ENCODE measurements at places on chromosomes 7 and 10. TPM values are rescaled to one million over a fixed set of nuclear protein-coding genes. Genes with fewer than 3 reads are reported as not detected.
A peak's percentile ranks its signal among the peaks of the same experiment; 100 is the strongest.

DNA sequence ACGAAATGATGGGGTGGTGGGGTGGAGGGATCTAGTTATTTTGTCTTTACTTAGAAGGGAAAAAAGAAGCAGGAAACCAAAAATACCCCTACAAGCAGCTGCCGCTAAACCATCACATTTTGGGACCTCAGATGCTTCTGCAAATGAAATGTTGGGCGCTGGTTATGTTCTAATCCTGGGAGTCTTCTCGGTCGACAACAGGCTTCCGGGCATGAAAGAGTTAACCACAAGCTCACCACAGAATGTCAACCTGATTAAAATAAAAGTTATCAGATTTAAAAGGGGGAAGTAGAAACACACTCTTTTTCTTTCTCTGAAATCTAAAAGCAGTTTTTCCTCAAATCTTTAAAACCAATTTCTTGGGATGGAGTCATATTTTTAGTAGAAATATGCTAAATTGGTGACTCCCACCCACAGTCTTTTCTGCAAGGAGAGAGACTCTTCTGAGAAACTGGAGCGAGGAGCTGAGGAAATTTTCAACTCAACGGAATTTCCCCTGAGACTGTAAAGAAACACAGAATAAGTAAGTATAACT is 16.8 kb downstream of the IL2RA start:
- H3K4me3 ChIP-seq = no peak overlapping the region
- H3K27ac ChIP-seq = no peak overlapping the region
- no peaks in the 10 kb centered on the region for H3K36me3 ChIP-seq
- no peak for DNase-seq
- peaks cover 14% of the 10 kb centered on the region for H3K4me1 ChIP-seq

DNA sequence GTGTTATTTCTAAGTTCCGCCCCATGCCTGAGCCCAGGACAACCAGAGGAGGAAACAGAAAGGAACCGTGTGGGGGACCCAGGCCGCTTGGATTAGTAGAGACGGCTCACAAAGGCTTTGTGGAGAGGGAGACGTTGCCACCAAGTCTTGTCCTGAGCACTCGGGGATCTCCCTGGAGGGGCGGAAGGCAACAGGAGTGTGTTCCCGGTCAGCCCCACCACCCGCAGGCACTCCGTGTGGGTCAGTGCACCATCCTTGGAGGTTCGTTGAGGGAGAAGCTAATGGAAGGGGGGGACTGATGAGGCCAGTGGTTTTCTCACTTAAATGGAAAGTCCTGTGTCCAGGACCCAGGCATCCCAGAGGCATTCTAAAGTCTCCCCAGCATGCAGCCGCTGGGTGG is 26.7 kb upstream of the EN2 start:
- peak; percentile 22 for DNase-seq
- peaks cover 42% of the 10 kb centered on the region for H3K27me3 ChIP-seq
- H3K36me3 ChIP-seq = no peaks in the 10 kb centered on the region
- no peaks in the 10 kb centered on the region for H3K4me1 ChIP-seq
- H3K4me3 ChIP-seq = no peak overlapping the region

DNA sequence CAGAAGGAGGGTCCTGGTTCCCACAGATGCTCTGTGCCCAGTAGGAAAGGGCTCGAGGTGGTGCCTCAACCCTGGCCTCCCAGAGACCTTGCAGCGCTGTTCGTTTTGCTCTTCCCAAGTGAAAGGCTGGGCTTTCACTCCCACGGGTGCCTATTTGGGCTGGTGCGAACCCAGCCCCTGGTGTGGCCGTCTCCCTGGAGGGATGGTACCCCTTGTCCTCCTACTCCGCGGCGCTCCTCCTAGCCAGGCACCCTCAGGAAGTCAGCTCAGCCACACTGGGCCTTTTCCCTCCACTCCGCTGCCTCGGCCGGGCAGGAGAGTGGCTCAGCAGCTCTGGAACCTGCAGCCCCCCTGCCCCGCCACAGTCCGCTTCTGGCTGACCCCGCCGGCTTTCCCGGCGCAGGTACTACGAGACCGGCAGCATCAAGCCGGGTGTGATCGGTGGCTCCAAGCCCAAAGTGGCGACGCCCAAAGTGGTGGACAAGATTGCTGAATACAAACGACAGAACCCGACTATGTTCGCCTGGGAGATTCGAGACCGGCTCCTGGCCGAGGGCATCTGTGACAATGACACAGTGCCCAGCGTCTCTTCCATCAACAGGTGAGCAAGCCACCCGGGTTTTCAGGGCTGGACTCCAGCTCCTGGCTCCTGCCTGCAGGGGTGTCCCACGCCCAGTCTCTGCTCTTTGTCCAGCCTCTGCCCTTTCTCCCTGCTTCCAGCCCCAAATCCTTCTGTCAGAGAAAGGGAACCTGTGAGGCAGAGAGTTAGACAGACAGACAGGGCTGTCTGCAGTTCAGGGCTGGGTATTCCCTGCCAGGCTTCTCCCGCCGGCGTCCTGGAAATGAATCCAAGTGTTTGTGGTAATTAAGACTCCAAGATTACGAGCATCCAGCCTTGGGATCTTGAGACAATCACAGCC is 5.2 kb downstream of the PAX2 start:
- no peak overlapping the region for H3K27ac ChIP-seq
- H3K4me1 ChIP-seq = peaks cover 12% of the 10 kb centered on the region
- H3K27me3 ChIP-seq = peaks cover 99% of the 10 kb centered on the region
- no peak overlapping the region for H3K4me3 ChIP-seq

DNA sequence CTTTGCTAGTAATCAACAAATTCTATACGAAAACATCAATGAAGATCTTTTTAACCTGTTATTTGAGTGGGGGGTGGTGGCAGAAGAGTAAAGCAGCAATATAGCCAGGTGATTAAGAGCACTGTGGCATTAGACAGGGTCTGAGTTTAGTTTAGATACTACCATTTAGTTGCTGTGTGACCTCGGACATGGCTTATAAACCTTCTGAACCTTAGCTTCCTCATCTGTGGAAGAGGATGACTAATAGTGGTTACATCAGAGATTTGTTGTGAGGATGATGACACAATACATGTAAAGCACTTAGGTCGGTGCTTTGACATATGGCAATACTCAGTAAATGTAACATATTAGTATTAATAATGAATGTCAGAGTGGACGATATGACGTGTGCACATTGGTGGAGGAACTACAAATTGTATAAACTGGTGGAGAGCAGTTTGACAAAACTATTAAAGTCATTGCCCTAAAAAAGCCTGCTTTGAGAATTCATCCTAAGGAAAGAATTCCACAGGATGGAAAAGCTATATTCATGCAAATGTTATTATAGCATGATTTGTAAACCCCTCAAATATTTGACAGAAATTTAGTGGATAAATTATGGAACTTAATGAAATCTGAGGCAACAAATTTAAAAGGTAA is 24.3 kb downstream of the SPAG6 start:
- H3K27me3 ChIP-seq = no peaks in the 10 kb centered on the region
- no peak overlapping the region for H3K27ac ChIP-seq
- H3K36me3 ChIP-seq = no peaks in the 10 kb centered on the region
- H3K4me1 ChIP-seq = no peaks in the 10 kb centered on the region
- H3K4me3 ChIP-seq = no peak overlapping the region

GRCh38 chr10:113322843-113323242 is 230.0 kb upstream of the HABP2 start:
- peak; percentile 58 for DNase-seq
- H3K36me3 ChIP-seq = no peaks in the 10 kb centered on the region
- no peaks in the 10 kb centered on the region for H3K27me3 ChIP-seq

DNA sequence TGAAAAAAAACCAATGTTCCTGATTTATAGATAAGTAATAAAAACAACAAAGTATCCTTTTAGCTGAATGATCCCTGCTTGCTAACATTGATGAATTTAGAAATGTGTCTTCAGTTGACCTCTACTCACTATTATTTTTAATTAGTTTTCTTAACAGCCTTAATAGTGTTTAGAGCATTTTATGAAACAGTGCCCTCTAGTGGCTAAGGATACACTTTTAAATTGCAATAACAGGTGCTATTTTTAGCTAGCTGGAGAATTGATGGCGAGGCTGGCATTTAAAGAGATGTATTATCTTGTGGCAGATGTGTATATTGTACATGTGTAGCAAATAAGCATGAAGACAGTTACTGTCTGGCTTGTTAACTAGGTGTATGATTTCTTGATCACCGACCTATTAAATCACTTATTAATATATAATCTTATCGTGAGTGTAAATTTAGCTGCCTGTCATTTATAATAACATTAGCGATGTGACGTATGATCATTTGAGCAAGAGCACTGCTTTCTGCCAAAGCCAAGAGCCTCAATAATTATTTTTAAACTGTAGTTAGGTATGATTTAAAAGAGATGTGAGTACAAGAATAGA is 451.9 kb downstream of the DPP6 start:
- no peak for DNase-seq
- H3K27ac ChIP-seq = no peak overlapping the region
- H3K4me1 ChIP-seq = no peaks in the 10 kb centered on the region
- no peaks in the 10 kb centered on the region for H3K27me3 ChIP-seq

Gene CYP3A7
- 0.21 TPM for total RNA-seq

DNA sequence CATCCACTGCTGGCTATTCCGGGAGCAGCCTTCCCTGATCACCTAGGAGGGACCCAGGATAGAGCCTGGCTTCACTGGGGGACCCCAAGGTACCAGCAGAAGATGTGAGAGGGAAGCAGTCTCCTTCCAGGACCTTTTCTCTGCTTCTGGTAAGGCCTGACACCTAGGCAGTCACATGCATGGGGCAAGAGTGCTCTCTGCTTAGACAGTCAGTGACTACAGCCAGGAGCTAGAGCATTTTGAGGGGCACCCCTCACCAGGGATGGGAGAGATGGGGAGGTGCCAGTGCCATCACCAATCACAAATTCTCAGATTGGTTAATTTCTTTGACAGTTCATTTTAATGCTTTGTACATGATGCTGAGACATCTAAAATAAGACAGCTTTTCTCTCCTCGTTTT is 13.9 kb upstream of the ADO start:
- no peak overlapping the region for H3K27ac ChIP-seq
- H3K27me3 ChIP-seq = no peaks in the 10 kb centered on the region
- H3K4me1 ChIP-seq = no peaks in the 10 kb centered on the region

DNA sequence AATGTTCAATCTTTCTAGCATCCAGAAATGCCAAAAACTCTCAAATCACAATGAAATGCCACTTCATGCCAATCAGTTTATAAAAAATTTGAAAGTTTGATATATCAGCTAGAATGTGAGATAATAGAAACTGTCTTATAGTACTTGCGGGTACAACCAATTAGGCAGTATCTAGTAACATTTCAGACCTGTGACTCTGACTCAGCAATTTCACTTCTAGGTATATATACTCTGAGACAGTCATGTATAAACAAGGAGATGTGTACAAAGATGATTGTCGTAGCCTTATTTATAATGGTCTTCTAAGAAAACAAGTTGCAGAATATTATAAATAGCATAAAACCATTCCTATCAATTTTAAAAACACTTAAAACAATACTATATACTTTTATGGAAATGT is 252.3 kb upstream of the PODXL start:
- H3K27me3 ChIP-seq = peaks cover 7% of the 10 kb centered on the region
- H3K27ac ChIP-seq = no peak overlapping the region
- DNase-seq = no peak
- H3K36me3 ChIP-seq = no peaks in the 10 kb centered on the region

- peaks cover 32% of the 10 kb centered on the region for H3K36me3 ChIP-seq
- H3K4me1 ChIP-seq = no peaks in the 10 kb centered on the region
- no peak overlapping the region for H3K27ac ChIP-seq
- no peaks in the 10 kb centered on the region for H3K27me3 ChIP-seq
Observed at GRCh38 chr7:38736138-38736537, 105.0 kb upstream of the AMPH start.

GRCh38 chr10:122662231-122662630 is 37.4 kb downstream of the C10orf120 start:
- H3K4me1 ChIP-seq = no peaks in the 10 kb centered on the region
- no peaks in the 10 kb centered on the region for H3K27me3 ChIP-seq
- H3K36me3 ChIP-seq = no peaks in the 10 kb centered on the region
- no peak overlapping the region for H3K27ac ChIP-seq

DNA sequence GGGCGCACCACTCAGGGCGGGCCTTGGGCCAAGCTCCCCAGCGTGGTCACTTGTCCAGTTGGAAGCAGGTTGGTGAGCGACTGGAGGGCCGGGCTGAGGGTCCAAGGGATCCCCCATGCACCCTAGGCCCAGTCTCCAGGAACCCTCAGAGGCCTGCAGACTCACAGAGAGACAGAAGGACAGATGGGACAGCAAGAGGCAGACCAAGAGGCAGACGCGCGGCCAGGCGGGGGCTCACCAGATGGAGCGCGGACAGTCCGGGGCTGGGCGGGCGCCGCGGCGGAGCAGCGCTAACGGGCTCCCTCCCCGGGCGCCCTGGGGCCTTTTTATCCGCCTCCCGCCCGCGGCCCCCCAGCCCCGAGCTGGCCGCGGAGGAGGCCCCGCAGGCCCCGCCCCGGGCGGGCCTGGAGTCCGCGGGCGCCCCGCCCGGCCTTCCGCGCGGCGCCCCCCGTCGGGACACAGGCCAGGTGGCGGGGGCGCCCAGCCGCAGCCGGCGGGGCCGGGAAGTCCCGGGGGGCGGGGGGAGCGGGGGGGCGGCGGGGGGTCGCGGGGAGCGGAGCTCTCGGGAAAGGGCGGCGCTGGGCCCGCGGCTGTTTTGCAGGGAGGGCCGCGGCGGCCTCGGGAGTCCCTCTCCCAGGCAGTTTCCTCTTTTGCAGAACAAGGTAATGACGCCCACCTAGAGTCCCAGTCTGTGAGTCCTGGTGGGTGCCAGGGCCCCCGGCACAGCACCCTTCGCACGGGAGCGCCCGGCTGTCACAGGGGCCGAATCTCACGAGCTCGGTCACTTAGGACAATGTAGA is at the start of gene LOXL4:
TSS of gene LOXL4 (minus strand) at position 301 of the 800 bp plus-strand sequence. CDS start 5,175 bp downstream, outside the sequence.
- DNase-seq = no peak
- peak within 1 kb of the TSS; percentile 79 for H3K27ac ChIP-seq
- no peaks in the 10 kb centered on the region for H3K36me3 ChIP-seq

- no peaks in the 10 kb centered on the region for H3K36me3 ChIP-seq
- no peak for DNase-seq
- no peaks in the 10 kb centered on the region for H3K27me3 ChIP-seq
- no peak overlapping the region for H3K4me3 ChIP-seq
Observed at GRCh38 chr7:46385662-46386309, 464.7 kb upstream of the IGFBP3 start.

DNA sequence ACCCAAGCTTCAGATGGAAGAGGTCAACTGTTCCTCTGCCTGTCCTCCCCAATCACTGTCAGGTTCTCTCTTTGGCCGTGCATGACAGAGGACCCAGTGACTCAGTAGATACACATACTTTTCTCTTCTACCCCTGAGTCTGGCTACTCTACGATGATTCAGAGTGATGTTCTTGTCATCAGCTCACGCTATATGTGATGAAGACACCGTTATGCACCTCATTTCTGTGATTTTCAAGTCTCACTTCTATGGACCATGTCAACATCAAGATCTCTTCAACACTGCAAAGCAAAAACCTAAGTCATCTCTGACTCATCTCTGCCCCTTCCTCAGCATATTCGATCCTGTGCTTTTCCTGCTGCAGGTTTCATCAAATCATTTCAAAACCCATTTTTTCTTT is 76.6 kb upstream of the DGKI start:
- no peaks in the 10 kb centered on the region for H3K4me1 ChIP-seq
- H3K27ac ChIP-seq = no peak overlapping the region
- H3K27me3 ChIP-seq = no peaks in the 10 kb centered on the region
- H3K4me3 ChIP-seq = no peak overlapping the region

DNA sequence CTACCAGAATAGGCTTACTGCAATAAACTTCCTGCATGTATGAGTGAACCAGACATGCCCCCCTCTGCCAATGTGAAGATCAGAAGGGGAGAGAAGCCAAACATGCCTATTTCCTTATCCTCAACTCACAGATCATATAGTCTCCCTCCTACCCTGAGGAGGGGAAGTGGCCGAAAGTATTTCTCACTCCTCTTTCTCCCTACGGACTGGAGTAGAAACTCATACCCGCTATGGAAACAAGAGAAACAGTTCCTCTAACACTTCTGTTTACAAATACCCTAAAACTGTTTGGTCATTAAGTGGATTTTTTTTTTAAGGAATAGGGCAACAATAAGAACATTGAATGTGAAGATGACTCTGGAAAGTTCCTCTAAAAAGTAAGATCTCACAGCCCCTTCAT is 31.4 kb downstream of the CCNJ start:
- H3K36me3 ChIP-seq = no peaks in the 10 kb centered on the region
- H3K27me3 ChIP-seq = no peaks in the 10 kb centered on the region
- no peaks in the 10 kb centered on the region for H3K4me1 ChIP-seq
- no peak overlapping the region for H3K27ac ChIP-seq
- no peak overlapping the region for H3K4me3 ChIP-seq
